ENCODE measurements at places on chromosomes 2 and 18.

DNA sequence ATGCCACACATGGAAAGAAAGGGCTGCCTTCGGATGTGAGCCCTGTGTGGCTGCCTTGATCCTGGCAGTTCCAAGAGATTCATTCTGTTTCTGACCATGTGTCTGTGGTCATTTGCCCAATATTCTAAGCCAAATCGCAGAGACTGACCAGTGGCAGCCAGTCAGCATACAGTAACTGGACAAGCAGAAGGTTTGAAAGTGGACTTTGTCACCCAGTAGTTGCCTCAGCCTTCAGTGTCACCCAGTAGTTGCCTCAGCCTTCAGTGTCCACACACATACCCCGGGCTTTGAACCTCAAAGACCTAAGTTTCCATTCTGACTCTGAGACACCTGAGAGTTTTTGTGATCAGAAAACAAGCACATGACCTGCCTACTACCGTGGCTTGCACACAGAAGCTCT, 5.0 kb downstream of the RFX8 start:
- DNase-seq: no peak

DNA sequence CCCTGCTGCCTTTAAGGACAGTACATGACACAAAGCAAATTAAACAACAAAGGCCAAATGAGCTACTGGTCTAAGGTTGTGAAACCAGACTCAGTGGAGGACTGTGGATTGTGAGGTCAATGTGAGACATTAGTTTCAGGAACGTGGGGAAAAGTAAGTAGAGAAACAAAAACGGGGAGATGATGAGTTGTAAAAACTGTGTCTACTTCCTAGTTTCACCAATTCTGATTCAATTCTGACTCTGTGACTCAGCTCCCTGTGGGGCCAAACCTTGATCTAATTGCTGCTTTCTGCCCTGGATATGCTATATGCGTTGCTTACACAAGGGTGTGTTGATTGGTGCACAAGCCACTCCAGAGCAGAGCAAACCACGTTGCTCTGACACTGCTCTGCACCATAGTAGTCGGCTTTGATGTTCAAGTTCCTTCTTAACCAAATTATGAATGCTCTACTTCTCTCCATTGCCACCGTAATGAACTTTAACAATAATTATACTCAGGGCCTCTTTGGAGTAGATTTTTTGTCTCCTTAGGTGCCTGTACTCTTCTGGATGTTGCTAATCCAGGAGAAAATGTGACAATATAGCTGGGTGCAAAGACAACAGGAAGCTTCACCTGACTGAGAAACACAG, 1640.1 kb upstream of the CELF4 start:
- no peak for DNase-seq

GRCh38 chr2:238596571-238597551, 170.1 kb downstream of the ASB1 start:
- no peak for DNase-seq

DNA sequence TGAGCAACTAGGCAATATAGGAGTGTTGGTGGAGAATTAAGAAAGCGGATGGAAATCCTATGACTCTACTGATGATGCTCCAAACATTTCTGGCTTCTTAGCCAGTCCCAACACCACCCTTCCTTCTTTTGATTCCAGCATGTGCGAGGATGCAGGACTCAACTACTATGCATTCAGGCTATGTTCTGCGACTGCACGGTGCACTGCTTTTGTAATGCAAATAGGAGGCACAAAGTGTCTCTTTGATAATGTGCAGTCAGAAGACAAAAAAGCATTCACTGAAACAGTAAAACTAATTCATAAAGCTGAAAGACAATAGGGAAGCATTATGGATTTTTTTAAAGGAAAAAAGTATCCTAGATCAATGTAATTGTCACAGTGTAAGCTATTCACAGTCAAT, 106.7 kb downstream of the MEIS1 start:
- DNase-seq: no peak

GRCh38 chr2:8430628-8431027, 251.2 kb upstream of the ID2 start:
- DNase-seq: no peak

- no peak for DNase-seq
Observed at GRCh38 chr2:130355172-130355577, 681 bp upstream of the PTPN18 start.

GRCh38 chr2:73935641-73936040, 9.0 kb downstream of the DGUOK start:
- DNase-seq: no peak

GRCh38 chr2:236982693-236983455, 102.8 kb upstream of the COPS8 start:
- DNase-seq: no peak

All from stimulated activated CD4-positive, alpha-beta T cell treated with anti-CD3 and anti-CD28 coated beads, Interleukin-15, amount 100 ng/mL, for 1 hour (primary cell).